ENCODE measurements at places on chromosomes 11 and 22.

GRCh38 chr11:15011776-15012345 lies 39.7 kb upstream of the CALCA start:
- no peak for DNase-seq

GRCh38 chr11:117058761-117059261 lies 39.4 kb downstream of the SIK3 start:
- no peak for DNase-seq

DNA sequence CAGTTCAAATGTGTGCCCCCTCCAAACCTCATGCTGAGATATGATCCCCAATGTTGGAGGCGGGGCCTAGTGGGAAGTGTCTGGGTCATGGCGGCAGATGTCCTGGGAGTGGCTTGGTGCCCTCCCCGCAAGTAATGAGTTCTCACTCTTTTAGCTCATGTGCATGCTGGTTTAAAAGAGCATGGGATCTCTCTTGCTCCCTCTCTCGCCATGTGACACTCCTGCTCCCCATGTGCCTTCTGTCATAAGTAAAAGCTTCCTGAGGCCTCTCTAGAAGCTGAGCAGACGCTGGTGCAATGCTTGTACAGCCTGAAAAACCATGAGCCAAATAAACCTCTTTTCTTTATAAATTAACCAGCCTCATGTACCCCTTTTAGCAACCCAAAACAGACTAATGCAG lies 98.8 kb downstream of the SGSM3 start:
- no peak for DNase-seq

- DNase-seq: no peak
Observed at GRCh38 chr11:14184028-14184940, 174.7 kb downstream of the RRAS2 start.

- DNase-seq: no peak
Observed at GRCh38 chr11:33861941-33862589, 29.8 kb downstream of the LMO2 start.

DNA sequence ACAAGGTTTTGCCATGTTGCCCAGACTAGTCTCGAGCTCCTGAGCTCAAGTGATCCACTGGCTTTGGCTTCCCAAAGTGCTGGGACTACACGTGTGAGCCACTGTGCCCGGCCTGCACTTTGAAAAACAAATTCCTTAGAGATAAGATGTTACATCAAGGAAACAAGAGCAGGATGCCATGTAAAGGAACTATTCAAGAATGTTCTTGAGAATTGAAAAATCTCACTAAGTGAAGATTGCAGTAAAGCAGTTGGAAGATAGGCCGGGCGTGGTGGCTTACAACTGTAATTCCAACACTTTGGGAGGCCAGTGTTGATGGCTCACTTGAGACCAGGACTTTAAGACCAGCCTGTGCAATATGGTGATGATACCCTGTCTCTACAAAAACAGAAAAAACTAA lies 88.1 kb downstream of the PACS1 start:
- DNase-seq: no peak
